ENCODE measurements at places on chromosomes 1 and 21. TPM values are rescaled to one million over a fixed set of nuclear protein-coding genes. Genes with fewer than 3 reads are reported as not detected.

The DNAH14 gene
- 14.9 TPM for total RNA-seq

The ZYG11B gene
- 5.2 TPM for total RNA-seq

The RNF207 gene
- total RNA-seq: 14.4 TPM

The KCNE1 gene
- not detected for total RNA-seq

The MYOG gene
- total RNA-seq: not detected
